ENCODE measurements at places on chromosomes 5 and 9.

DNA sequence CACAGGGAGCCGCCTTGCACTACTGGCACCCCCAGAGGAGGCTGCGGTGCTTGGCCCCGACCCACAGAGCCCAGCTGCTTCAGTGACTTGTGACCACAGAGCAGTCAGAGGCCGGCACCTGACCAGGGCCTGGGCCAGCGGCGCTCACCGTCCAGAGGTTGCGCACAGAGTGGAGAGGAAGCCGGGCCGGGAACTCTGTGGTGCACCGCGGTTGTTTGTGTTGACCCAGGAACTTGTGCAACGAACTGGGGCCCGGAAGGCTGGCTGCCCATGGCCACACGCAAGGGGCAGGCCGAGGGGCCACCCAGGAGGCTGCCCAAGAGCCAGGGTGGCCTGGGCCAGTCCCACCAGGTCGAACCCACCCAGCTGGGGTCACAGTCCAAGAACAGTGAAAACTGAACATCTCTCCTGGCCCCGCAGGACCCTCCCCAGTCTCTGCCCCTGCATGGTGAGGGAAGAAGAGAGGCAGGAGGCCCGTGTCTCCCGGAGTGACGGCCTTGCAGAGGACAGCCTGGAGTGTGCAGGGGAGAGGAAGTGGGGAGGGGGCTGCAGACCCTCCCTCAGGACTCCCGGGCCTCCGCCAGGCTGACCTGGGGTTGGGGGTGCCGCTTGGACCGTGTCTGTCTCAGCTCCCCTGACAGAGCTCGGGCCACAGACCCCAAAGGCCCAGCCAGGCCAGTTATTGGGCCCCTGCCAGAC is 42.8 kb upstream of the EGFL7 start:
- DNase-seq = no peak

- no peak for DNase-seq
Observed at GRCh38 chr5:54718656-54719055, 201.1 kb downstream of the SNX18 start.

GRCh38 chr5:90530736-90531487 is 1.5 kb upstream of the LYSMD3 start:
- DNase-seq = no peak

DNA sequence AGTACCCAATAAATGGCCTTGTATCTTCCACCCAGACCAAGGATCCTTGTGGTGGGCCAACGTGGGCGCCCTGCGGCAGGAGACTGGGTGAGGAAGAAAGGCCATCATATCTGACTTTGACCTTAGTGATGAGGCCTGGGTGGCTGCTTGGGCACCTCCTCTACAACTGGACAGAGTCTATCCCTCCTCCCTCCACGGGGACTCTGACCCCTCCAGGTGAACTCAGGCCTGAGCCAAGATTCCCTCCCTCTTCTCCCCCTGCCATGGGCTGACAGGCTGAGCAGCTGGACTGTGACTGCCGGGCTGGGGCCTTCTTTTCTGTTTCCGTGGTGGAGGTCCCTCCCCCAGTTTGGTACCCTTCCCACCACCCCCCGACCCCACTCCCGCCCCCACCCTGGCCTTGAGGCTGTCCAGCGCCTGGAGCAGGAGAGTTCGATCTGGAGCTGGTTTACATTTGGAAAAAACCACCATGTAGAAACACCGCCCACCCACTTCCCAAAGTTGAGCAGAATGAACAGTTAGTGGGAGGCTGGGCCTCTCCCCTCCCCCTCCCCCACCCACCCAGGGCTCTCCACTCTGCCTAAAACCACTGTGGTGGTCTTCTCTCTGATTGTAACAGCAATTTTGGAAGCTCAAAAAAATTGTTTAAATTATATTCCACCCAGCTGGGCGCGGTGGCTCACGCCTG is 1.2 kb upstream of the PHYHD1 start:
- DNase-seq = no peak

DNA sequence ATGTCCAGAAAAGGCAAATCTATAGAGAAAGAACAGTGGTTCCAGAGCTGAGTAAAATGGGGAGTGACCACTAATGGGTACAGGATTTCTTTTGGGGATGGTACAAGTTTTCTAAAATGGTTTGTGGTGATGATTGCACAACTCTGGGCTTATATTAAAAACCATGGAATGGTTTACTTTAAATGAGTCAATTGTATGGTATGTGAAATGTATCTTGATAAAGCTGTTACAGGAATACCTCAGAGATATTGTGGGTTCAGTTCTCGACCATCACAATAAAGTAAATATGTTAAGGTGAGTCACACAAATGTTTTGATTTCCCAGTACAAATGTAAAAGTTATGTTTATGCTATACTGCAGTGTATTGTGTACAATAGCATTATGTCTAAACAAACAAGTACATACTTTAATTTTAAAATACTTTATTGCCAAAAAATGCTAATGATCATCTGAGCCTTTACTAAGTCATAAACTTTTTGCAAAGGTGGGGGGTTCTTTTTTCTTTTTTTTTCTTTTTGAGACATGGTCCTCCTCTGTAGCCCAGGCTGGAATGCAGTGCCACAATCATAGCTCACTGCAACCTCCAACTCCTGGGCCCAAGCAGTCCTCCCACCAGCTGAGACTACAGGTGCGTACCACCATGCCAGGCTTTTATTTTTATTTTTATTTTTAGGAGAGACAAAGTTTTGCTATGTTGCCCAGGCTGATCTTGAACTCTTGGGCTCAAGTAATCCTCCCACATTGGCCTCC is 65.9 kb downstream of the SHOC1 start:
- DNase-seq = no peak

DNA sequence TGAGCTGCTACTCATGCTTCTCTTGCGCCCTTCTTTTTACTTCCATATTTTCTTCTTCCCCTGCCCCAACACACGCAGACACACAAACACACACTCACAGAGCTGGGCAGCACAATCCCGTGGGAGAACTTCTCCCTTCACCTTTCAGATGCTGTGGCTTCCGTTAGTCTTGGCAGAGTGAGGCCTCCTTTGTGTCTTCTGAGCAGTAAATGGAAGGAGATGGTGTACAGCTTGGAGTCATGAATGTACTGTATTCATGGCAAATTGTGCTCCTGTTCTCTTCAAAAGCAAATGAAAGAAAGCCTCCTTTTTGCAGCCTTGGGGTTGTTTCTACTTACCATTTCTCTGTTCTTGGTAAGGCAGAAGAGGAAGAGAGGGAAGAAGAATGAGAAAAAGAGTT is 456.6 kb upstream of the TLE4 start:
- no peak for DNase-seq
